ENCODE measurements at places on chromosomes 7 and 10. TPM values are rescaled to one million over a fixed set of nuclear protein-coding genes. Genes with fewer than 3 reads are reported as not detected.
A peak's percentile ranks its signal among the peaks of the same experiment; 100 is the strongest.

Gene SYNPO2L
- total RNA-seq, result 0.38 TPM

DNA sequence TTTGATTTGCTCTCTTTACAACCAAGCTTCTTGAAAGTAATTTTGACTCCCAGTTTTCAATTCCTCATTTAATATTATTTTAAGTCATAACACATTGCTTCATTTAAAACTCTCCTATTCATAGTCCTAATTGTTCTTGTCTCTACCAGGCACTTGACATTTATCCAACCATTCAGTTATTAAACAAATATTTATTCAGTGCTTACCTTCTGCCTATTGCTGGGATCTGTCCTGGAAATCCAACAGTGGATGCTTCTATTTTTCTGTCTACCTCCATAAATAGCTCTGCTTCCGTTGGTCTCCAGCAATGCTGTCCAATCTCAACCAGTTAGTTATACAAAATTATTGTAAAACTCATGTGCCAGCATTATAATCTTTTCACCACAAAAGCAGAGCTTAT is 615.1 kb downstream of the ZWINT start:
- DNase-seq, result no peak

DNA sequence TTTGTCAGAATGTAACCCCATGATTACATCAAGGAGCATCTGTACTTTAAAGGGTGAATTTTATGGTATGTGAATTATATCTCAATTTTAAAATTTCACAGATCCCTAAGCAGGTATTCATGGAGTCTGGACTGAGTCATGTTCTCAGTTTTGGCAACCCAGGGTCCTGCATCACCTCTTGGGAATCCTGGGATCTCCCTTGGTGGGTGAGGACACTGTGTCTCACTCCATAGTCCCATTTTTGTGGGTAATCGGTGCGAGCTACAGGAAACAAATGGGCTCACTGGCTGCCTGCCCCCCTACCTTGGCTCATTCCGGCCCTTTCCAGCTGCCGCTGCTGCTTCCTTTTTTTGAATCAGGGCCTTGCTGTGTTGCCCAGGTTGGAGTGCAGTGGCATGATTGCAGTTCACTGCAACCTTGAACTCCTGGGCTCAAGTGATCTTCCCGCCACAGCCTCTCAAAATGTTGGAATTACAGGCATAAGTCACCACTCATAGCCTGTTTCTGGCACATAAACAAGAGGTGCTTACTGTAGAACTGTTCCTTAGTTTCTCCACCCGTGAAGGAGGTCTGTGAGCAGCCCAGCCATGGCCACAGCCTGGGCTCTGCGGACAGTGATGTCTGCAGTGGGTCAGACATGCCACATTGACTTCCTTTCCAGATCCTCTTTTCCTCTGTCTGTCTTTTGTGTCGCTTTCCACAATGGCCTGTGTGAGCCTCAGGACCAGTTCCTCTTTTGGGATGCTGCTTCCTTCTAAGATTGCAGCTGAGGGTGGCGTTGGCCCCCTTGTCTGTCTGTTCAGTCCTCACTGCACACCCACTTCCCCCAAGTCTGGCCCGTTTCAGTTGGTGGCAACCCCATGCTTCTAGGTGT is 14.5 kb downstream of the PALD1 start:
- DNase-seq, result no peak

GRCh38 chr10:66349726-66350125 is 576.1 kb upstream of the LRRTM3 start:
- DNase-seq, result no peak

DNA sequence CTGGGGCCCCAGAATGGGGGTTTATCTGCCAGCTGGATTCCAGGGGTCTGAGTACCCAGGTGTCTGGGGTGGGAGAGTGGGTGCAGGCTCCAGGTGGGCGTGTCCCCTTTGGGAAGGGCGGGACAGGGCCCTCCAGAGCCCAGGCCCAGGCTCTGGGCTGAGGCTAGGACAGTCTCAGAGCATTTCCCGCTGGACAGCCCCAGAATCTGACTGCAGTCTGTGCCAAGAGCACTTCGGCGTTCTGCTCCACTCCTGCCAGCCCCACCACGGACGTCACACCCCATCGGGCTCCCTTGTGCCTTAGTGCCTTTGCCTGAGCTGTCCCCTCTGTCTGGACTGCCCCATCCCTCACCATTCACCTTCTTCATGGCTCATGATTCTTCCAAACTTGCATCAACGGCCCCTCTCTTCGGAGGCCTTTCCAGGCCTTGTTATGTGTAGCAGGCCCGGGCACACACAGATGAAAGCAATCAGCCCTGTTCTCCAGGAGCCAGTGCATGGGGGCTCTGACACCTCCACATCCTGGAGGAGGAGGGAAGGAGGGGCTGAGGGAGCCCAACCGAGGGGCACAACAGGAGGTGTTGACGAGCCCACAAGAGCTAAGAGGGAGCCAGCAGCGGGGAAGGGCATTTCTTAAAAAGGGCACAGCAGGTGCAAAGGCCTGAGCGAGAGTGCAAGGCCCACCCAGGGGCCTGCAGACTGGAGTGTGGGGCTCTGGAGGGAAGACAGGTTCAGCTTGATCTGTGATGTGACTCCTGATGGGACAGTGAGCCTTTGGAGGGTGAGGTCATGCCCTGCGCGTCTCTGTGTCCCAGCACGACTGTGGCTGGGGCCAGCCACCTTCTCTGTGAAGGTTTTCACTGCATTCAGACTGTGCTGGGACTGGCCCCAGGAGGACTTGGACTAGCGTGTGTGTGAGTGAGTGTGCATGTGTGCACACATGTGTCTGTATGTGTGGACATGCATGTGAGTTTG is 41.7 kb downstream of the GTF2IRD1 start:
- no peak for DNase-seq

DNA sequence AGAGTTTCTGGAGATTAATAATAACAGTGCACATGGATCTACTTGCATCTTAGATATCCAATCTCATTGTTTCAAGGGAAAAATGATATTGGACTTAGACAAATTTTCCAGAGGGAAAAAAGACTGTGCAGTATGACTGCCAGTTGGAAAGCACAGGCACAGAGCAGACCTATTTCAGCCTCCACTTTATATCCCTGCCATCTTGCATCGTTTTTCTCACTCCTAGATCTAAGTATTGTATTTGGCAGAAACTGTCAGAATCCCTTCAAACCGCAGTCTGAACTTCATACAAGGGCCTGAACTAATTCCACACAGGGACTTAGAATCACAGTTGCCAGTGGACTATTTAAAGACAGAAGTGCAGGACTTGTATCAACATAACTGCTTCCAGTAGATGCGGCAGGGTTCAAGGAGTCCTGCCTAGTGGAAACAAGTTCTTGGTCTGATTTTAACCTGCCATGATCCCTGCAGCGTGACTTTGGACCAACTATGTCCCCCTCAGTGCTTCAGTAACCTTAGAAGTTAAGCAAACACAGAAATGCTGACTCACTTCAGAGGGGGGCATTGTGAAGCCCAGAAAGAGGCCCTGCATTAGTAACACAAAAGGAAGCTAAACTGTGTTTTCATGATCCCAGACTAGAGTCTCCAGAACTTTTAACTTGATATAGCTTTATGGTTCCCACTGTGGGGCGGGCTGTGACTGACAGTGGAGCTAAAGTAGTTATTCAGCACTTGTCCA is 95.7 kb upstream of the PALS2 start:
- peak; percentile 92 for DNase-seq

GRCh38 chr7:80466636-80467035 is 45.2 kb downstream of the GNAT3 start:
- no peak for DNase-seq

- no peak for DNase-seq
These were observed 34.8 kb upstream of the ADO start for GRCh38 chr10:62769574-62770242.

Measured in kidney (tissue), 22 donors.